ENCODE measurements at places on chromosomes 7 and 10. TPM values are rescaled to one million over a fixed set of nuclear protein-coding genes. Genes with fewer than 3 reads are reported as not detected.

DNA sequence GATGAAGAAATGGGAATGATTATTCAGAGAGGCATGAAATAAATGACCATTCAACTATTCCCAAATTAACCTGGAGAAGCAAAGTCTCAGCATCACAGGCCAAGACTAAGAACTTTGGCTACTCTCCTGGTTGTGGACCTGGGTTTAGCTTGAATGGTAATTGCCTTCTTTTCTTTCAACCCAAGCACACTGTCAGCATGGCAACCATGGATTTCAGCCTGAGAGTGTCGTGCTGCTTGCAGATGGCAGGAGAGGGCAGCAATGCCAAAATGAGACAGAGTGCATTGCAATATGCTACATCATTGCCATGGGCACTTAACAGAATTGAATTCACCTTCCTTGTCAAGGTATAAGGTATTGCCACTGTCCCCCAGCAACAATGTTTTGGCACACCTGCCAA is 767.2 kb downstream of the REEP3 start:
- DNase-seq: no peak

DNA sequence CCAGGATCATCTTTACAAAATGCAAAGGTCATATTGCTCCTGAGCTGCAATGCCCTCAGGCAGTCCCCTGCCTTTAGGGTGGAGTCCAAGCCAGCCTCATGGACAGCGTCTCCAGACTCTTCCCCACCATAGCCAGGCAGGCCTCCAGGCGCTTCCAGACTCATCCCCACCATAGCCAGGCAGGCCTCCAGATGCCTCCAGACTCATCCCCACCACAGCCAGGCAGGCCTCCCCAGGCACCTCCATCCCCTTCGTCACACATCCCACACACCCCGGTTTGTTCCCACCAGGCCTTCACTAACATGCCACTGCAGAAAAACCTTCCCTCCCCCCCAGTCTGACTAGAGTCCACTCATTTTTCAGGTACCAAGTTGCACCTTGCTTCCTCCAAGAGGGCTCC is 70.1 kb downstream of the PTPRN2 start:
- no peak for DNase-seq

NEUROD6 gene
- total RNA-seq: not detected

GRCh38 chr7:100875356-100875751 is 451 bp downstream of the SRRT start:
- DNase-seq: peak; percentile 61

- DNase-seq: no peak
These were observed 23.4 kb downstream of the KBTBD2 start for GRCh38 chr7:32868116-32868515.

DNA sequence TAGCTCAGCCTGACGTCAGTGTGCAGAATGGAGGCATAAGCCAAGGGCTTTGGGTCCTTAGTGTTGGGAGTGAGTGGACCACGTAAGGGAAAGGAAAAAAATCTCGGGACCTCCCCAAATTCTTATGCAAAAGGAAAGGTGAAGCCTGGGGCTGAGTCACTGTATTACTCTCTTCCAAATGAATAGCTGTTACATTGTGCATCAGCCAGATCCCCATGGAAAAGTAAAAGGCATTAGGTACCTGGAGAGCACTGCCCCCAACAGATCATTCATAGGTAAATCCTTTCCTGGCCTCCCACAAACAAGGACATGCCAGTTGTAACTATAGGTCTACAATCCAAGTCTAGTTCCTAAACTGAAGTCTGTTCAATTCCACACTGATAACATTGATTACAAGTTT is 170.5 kb downstream of the C1GALT1 start:
- DNase-seq: no peak

CAMK2G gene
- 55.8 TPM for total RNA-seq

HEPACAM2 gene
- total RNA-seq: not detected

STEAP4 gene
- total RNA-seq: not detected

NKX1-2 gene
- not detected for total RNA-seq

CCL26 gene
- total RNA-seq: not detected

DNA sequence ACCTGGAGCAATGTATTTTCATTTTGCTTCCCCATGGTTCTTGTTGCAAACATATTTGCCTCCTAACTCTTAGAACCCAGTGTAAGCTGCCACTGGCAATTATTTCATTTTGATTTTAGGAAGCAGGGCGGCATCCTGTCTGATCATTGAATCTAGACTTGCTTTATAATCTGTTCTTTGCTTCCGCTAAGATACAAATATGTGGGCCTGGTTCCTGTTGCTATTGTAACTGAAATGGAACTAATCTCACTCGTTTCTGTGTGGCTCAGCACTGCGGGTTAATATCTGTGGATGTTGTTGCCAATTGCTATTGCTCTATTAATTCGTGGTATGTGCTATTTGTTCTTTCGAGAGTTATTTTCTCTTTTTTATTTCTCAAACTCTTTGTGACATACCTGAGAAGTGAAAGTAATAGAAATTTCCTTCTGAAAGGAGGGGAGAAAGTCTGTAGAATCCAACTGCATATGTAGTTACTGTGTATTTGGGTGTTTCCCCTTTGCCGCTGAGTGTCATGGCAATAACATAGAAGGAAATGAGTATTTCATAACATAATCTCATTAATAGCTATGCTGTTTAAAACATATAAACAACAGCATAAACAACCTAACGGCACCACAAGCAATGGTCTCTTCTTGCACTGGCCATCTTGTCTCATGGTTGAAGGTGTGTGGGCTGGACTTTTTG is 62.4 kb downstream of the FZD1 start:
- DNase-seq: no peak

DOCK1 gene
- 0.05 TPM for total RNA-seq

NET1 gene
- total RNA-seq: 39.1 TPM

GRCh38 chr10:43153901-43154300 is 15.7 kb downstream of the CSGALNACT2 start:
- DNase-seq: no peak

MLXIPL gene
- not detected for total RNA-seq

GRCh38 chr7:47317487-47317886 is 264.4 kb downstream of the TNS3 start:
- no peak for DNase-seq

DNA sequence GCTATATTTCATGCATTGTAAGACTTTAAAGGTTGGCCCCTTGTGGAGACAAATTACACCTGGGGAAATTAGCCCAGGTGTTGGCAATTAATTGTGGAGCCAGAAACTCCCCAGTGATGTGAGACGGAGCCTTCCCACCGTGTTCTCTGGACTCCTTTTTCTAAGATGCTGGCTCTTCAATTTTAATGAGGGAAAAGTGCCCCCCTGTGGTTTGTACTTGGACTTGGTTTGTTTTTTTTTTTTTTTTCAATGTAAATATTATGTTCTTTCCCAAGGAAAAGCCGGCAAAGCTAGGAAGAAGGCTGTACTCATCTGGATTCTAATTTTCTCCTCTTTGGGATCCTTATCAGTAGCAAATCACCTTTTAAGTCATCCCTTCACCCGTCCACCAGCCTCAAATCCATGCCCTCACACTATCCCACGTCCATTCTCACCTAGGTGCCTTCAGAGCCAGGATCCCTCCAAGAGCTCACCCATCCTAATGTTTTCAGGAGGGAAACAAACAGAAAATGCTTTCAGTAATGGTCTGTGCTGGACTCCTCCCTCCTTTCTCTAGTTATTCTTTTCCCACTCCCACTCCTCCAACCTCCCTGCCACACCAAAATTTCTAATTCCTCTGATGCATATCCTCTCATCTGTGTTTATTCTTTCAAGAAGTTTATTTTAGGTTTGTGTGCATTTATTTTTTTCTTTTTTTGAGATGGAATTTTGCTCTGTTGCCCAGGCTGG is 20.4 kb upstream of the ST8SIA6 start:
- no peak for DNase-seq

- DNase-seq: no peak
These were observed 23.7 kb downstream of the NMT2 start for GRCh38 chr10:15144788-15145187.

DNA sequence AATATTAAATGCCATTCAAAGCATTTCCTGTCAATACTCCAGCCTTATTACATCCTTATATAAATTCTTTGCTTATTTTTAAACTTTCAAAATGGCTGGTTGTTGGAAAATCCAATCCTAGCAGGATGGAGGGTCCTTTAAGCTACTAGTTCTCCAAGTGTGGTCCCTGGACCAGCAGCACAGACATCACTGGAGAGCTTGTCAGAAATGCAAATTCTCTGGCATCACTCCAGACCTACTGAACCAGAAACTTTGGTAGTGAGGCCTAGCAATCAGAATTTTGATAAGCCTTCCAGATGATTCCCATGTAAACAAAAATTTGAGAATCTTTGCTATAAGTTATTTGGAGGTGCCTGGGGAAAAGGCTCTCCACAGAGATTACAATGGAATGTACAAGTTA is 43.8 kb downstream of the CALCR start:
- DNase-seq: no peak

DNA sequence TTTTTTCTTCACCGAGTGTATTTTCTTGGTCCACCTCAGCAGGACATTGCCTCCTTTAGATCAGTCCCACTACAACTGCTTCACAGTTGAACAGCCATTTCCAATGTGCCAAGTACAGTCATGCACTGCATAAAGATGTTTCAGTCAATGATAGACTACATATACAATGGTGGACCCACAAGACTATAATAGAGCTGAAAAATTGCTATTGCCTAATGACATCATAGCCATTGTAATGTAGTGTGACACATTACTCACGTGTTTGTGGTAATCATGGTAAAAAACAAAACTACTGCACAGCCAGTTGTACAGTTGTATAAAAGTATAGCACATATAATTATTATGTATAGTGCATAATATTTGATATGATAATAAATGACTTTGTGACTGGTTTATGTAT is 113.8 kb upstream of the HPS1 start:
- DNase-seq: no peak

GPER1 gene
- total RNA-seq: 0.08 TPM
